ENCODE measurements at places on chromosomes 13 and 19.

DNA sequence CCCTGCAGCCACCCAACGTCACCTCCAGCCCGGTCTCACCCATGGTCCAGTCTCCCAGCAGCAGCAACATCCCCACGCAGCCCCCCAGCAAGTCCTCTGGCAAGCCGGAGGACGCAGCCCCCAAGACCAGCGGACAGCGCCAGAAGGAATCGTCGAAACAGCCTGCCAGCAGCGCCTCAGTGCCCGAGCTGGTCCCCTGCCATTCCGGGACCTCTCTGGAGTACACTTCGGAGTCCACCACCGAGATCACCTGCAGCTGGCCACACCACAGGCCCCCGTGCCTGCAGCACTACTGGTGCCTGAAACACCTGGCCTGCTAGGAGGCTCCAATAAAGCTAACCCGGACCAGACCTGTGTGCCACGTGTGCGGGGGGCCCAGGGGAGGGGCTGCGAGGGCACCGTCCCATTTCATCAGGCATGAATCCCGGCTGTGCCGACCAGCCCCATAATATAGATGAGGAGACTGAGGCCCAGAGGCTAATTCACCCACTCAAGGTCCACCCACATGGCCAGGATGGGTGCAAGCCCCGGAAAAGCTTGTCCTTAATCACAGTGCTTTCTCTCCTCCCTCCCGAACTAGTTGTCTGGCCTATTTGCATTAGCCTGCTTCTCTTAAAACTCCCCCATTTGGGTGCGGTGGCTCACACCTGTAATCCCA is 6.7 kb downstream of the REEP6 start:
- no peak for DNase-seq

- no peak for DNase-seq
Observed at GRCh38 chr19:42762789-42763188, 2.7 kb downstream of the PSG8 start.

- DNase-seq, result no peak
Observed at GRCh38 chr13:27171244-27171826, at the start of gene USP12. Gene USP12, minus strand, starts transcription at chr13:27171811. Its CDS starts 172 bp downstream, at chr13:27171639.

DNA sequence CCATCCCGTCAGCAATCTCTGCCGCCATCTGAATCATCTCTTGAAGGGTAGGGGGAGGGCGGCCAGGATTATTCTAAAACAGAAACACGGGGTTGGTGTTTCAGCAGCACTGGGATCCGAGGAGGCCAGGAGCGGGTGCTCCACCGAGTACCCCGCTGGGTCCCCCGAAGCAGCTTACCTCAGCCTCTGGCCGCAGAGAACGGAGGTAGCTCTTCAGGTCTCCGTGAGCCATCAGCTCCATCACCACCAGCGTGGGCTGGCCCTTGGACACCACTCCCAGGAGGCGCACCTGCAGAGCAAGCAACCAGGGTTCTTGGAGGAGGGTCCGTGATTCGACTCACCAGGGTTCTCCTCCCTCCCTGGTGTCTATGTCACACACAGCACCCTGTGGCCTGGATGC is 53.2 kb downstream of the ZNF557 start:
- DNase-seq, result no peak

GRCh38 chr13:97539651-97540610 is 106.0 kb downstream of the RAP2A start:
- peak; percentile 71 for DNase-seq

DNA sequence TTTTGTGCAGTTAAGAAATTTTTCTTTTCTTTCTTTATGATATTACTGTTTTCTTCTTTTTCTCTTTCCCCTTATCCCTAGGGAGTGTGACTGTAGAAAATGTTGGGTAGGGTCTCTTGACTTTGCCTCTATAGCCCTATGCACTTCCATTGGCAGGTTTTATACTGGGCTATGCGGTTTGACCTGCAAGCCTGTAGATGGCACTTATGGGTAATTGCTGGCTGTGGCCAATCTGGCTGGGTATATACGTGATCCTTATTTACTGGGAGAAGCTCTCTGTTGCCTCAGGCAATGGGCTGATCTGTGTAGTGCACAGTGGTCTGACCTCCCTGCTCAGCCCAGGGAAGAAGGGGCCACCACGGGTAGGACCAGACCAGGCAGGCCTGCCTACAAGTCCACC is 78.8 kb downstream of the RAP2A start:
- DNase-seq, result no peak

- DNase-seq, result peak; percentile 68
Observed at GRCh38 chr19:46728693-46729339, 11.9 kb upstream of the PRKD2 start.

GRCh38 chr13:36344886-36345437 is 1.2 kb downstream of the SPART start:
- DNase-seq, result peak; percentile 18

DNA sequence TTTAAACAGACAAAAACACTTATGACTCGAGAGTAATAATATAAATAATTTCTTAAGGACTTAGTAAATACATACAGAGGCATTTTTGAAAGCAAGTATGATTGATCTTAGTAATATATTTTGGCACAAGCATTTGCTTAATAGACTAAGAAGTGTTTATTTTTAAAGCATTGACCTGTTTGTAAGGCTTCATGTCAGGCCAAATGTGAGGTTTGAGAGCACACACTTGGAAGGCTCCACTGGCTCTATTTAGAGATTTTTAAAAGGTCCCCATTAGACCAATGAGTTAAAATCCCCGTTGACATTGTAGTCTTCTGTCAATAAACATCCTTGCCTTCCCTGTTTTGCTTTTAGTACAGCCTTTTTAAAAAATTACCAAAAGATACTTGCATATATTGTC is 50.4 kb downstream of the ATP8A2 start:
- DNase-seq, result no peak

DNA sequence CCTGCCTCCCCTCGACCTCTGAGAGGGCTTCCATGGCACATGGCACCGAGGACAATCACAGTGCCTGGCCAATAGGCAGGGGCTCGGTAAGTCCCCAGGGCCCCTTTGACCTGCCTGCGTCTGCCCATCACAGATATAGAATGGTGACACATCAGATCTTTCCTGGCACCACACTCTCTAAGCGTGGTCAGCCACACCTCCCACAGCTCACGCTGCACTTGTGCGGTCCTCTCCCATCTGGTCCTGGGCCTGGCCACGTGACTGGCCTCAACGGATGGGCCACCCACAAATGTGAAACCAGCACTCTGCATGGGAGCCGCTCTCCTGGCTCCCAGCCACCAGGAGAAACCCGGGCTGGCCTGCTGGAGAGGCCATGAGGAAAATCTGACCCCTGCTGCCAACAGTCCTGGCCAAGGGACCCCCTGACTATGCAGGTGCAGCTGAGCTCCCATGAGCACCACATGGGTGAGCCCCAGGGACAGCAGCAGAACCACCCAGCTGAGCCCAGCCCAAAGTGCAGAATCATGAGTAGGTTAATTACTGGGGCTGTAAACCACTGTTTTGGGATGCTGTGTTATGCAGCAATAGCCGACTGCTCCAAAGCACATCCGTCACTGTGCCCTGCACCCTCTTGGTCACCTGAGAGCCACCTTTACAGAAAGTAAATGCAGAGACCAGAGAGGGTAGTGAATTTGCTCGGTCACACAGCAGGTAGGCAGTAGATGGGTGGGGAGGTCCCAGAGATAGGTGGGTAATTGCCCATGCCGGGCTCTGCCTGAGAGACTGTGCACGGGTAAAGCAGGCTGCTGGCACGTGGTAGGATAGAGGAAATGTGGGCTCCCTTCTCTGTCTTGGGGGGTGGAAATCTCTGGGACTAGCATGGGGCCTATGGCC is 9.7 kb upstream of the MEF2B start:
- no peak for DNase-seq

GRCh38 chr19:530134-531008 is 1.2 kb upstream of the CDC34 start:
- DNase-seq, result no peak

GRCh38 chr19:474126-475078 is 13.6 kb upstream of the SHC2 start:
- no peak for DNase-seq

- DNase-seq, result peak; percentile 30
Observed at GRCh38 chr19:52896431-52897137, 851 bp downstream of the ZNF320 start.

DNA sequence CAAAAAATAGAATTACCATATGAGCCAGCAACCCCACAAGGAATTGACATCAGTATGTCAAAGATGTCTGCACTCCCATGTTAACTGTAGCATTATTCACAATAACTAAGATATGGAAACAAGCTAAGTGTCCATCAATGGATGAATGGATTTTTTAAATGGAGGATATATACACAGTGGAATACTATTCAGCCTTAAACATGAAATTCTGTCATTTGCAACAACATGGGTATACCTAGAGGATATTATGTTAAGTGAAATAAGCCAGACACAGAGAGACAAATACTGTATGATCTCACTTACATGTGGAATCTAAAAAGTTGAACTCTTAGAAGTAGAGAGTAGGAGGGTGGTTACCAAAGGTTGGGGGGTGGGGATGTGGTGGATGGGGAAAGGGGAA is 8.0 kb upstream of the ZNF567 start:
- DNase-seq, result no peak

- no peak for DNase-seq
Observed at GRCh38 chr13:37597477-37598025, 1.0 kb downstream of the POSTN start.

- DNase-seq, result no peak
Observed at GRCh38 chr13:35826626-35827254, 304.4 kb downstream of the DCLK1 start.

- DNase-seq, result no peak
Observed at GRCh38 chr13:35354285-35354684, 122.2 kb downstream of the MAB21L1 start.

- DNase-seq, result no peak
Observed at GRCh38 chr13:33489563-33489962, 204.0 kb upstream of the STARD13 start.

DNA sequence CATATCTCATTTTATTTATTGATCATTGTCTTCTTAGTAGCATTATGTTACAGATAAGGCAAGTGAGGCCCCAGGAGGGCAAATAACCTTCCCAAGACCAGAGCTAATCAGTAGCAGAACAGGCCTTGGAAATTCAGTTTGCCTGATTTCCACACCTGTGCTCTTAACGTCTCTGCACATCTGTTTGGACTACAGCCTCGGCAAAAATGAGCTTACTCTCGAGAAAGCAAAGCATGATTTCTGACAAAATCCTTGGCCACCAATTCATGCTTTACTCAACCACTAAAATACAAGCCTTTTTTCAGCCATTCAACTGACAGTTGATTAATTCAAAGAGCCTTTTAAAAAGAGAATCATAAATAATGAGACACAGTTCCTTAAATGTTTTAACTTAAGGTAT is 309.3 kb upstream of the HTR2A start:
- DNase-seq, result no peak

DNA sequence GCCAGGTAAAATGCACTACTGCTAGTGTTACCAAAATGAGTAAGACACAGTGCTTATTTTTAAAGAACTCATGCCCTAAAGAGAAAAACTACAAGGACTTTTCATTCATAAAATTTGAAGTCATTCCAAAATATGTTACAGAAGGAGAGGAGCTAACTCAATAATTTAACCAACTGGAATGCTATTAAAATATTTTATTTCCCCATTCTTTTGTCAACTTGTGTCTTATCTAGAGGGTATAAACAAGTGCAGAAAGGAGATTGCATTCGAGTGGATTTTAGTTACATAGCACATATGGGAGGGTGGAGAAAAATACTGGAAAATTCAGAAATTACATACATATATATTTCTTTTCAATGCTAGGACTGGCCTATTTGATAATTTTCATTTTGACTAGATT is 131.0 kb upstream of the IRS2 start:
- no peak for DNase-seq

DNA sequence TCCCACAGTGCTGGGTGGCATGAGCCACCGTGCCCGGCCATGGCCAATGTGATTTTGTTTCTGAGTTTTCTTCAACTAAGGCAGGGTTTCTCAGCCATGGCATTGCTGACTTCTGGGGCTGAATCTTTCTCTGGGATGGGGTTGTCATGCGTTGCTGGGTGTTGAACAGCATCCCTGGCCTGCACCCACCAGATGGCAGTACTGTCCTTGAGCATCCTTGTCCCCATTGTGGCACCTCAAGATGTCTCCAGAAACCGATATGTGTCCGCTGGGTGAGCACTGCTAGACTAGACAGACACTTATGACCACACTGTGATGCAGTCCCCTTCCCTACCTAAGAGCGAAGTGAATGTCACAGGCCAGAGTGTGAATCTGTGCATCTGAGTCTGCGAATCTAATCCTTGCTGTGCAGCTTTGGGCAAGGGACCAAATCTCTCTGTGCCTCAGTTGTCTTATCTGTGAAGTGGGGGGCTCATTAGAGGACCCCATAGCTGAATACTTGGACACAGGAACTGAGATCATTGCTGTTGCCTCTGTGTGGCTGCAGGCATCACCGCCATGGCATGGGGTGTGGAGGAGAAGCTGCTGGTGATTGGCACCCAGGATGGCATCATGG is 50.3 kb upstream of the SIN3B start:
- peak; percentile 78 for DNase-seq
